Sigmoid colon (tissue), 7 donors: ENCODE measurements at places on chromosomes 4 and X. TPM values are rescaled to one million over a fixed set of nuclear protein-coding genes. Genes with fewer than 3 reads are reported as not detected.

GRCh38 chrX:111850975-111851374, 25.0 kb upstream of the TRPC5OS start:
- H3K27me3 ChIP-seq: no peaks in the 10 kb centered on the region
- no peaks in the 10 kb centered on the region for H3K4me1 ChIP-seq
- no peak overlapping the region for H3K27ac ChIP-seq
- no peak for DNase-seq
- no peaks in the 10 kb centered on the region for H3K36me3 ChIP-seq

DNA sequence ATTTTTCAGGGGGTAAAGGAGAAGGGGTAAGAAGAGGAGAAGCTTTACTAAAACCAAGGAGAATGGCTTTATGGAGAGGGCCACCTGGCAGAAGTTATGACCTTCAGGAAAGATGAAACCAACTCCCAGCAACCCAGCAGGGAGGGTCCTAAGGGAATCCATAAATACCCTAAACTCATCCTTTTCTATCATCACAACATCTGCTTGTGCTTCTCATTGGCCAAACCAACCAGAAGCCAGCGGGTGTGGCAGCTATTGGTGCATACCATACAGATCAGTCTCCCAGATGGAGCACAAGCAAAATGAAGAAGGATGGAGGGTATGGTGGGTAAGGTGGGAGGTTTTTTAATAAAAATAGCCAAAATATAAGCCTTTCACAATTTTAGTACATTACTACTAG, 58.5 kb upstream of the ARSJ start:
- H3K4me3 ChIP-seq: no peak overlapping the region
- DNase-seq: no peak
- H3K27ac ChIP-seq: no peak overlapping the region
- no peaks in the 10 kb centered on the region for H3K36me3 ChIP-seq
- no peaks in the 10 kb centered on the region for H3K4me1 ChIP-seq

DNA sequence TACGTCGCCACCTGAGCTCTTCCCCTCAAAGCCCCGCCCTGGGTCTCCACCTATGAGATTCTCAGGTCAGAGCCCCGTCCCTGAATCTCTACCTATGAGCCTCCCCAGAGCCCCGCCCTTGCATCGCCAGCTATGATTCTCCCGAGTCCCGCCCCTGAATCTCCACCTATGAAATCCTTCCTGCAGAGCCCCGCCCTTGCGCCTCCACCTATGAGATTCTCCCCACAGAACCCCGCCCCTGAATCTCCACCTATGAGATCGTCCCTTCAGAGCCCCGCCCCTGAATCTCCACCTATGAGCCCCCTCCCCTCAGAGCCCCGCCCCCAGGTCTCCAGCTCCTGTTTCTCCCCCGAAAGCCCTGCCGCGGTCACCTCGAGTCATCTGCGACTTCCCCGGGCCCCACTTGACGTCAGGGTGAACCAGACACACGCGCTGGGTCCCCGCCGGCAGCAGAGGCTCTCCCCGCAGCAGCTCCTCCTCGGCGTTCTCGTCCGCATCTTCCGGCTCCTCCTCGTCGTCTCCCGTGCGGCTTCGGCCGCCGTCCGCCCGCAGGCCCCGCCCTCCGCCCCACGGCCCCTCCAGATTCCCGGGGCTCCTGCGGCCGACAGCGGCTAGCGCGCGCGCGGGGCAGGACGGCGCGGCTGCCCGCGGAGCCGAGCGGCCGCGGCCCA, 393 bp downstream of the GTPBP6 start:
- peaks cover 12% of the 10 kb centered on the region for H3K27me3 ChIP-seq
- peak; percentile 99 for DNase-seq
- H3K4me1 ChIP-seq: peaks cover 33% of the 10 kb centered on the region
- peak overlapping the region; percentile 71 for H3K4me3 ChIP-seq

- no peak overlapping the region for H3K27ac ChIP-seq
- no peaks in the 10 kb centered on the region for H3K27me3 ChIP-seq
- no peaks in the 10 kb centered on the region for H3K36me3 ChIP-seq
- no peak overlapping the region for H3K4me3 ChIP-seq
- H3K4me1 ChIP-seq: peaks cover 10% of the 10 kb centered on the region
- no peak for DNase-seq
Measured at GRCh38 chr4:145351162-145351561, 130.5 kb upstream of the SMAD1 start.

Gene PAGE5
- total RNA-seq: not detected

Gene DUX4
- not detected for total RNA-seq

Gene FAAH2
- not detected for total RNA-seq

Gene G3BP2
- 121 TPM for total RNA-seq
